Breast epithelium (tissue), 4 donors: ENCODE measurements at places on chromosomes 1 and 21. TPM values are rescaled to one million over a fixed set of nuclear protein-coding genes. Genes with fewer than 3 reads are reported as not detected.

TPTE gene
- not detected for total RNA-seq

AVPR1B gene
- total RNA-seq, result not detected

FCGR3B gene
- total RNA-seq, result 0.32 TPM

PALMD gene
- 77.7 TPM for total RNA-seq

WARS2 gene
- 26.2 TPM for total RNA-seq

GRCh38 chr1:15559189-15559810 lies 25.6 kb downstream of the AGMAT start:
- no peak for DNase-seq

GRCh38 chr1:234289538-234290305 lies 83.5 kb upstream of the COA6 start:
- DNase-seq, result no peak

DNA sequence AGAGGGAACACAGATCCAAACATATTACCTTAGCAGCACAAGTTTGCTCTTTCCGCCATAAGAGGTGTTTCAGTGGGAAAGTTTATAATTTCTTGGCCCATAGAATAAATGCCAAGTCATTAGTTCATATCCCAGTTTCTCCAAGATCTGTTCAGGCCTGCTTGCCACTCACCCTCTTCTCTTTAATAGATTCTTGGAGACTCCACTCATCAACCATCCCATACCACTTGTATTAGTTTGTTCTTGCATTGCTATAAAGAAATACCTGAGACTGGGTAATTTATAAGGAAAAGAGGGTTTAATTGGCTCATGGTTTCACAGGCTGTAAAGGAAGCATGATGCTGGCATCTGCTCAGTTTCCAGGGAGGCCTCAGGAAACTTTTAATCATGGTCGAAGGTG lies 34.8 kb upstream of the MYSM1 start:
- no peak for DNase-seq

DNA sequence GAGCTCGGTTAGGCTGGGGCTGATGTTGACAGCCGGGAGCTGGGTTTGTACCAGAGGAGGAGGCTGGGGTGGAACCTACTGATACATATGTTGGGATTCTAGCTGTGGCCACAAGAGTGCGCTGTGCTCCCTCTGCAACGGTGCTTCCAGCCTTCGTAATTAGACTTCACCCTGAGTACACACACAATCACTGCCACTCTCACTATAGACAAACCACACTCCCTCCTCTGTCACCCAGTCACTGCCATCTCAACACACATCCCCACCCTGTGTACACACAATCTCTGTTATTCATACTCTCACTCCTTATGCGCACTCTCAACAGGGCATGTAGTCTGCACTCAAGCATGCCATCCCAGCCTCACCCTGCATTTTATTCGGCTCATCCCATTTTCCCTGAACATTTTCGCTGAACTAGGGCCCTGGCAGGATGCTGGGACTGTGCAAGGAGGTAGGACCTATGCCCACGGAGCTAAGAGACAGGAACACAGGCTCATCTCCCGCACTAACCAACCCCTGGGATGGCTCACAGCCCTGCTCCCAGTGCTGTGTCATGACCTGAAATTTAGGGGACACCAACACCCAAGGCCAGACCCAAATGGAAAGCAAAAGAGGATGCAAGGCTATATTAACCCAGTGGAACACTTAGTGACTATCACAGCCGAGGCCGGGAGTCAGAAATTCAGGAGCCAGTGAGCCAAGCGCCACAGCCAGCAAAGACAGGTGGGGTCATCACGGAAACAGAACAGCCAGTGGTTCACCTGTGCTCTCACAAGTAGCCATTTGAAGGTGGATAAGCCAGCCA lies 5.7 kb downstream of the GJB3 start:
- peak; percentile 24 for DNase-seq

DNA sequence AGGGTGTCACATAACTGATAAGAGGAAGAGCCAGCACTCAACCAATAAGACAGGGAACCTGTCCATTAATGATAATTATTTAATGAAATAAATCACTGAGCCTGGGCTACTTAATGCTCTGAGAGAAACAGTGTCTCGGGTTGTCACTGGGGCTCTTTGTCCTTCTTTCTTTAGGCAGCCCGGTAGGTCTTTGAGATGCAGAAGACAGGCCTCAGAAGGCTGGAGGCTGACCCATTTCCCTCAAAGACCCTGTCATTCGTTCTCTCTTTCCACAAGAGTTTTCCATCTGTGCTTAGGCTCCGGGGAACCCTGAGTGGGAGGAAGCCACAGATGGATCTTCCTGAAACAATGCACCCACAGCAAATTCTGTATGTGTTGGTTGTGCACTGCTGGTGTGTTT lies 68.2 kb downstream of the BRINP2 start:
- DNase-seq, result no peak

DNA sequence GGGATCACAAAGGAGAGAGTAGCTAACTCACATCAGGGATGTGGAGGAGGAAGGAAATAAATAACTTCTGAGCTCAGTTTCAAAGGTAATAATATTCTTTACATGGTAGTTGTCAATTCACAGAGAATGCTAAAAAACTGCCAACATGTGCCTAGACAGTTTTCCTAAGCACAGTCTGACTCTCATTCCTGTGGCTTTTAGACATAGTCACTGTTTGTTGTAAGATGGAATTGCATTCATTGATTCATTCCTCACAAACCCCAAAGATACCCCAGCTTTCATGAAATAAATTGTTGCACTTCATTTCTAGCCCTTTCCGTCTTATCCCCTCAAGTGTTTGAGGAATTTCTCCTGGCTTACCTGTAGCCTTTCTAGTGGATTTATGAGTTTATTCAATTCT lies 263.9 kb downstream of the NTNG1 start:
- DNase-seq, result no peak

GRCh38 chr1:217982331-217983050 lies 302.6 kb upstream of the RRP15 start:
- DNase-seq, result no peak

GRCh38 chr1:184943998-184944397 lies 30.3 kb downstream of the NIBAN1 start:
- no peak for DNase-seq
